Left renal cortex interstitium (tissue), 4 donors: ENCODE measurements at places on chromosomes 12 and 14. TPM values are rescaled to one million over a fixed set of nuclear protein-coding genes. Genes with fewer than 3 reads are reported as not detected.

Gene ACOT6
- 0.20 TPM for polyA plus RNA-seq

Gene EXOC3L4
- 5.2 TPM for polyA plus RNA-seq

DNA sequence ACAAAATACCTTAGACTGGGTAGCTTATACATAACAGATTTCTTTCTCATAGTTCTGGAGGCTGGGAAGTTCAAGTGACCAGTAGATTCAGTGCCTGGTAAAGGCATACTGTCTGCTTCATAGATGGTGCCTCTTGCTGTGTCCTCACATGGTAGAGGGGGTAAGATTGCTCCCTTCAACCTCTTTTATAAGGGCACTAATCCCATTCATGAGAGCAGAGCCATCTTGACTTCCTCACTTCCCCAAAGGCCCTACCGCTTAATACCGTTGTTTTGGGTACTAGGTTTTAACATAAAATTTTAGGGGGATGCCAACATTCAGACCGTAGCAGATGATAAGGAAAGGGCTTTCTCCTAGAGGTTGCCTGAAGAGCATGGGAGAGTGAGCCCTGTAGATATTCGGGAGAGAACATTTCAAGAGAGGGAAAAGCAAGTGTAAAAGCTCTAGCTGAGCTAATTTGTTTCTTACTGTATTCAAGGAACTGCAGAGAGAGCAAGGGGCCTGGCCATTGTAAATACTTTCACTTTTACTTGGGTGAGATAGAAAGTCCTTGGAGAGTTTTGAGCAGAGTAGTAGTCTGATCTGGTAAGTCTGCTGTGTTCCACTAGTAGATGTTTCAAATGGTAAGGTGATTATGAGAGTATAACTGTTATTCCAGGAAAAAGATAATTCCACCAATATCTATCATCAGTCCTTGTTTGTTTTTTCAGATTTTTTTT lies 27.3 kb downstream of the FRS2 start:
- DNase-seq, result no peak

DNA sequence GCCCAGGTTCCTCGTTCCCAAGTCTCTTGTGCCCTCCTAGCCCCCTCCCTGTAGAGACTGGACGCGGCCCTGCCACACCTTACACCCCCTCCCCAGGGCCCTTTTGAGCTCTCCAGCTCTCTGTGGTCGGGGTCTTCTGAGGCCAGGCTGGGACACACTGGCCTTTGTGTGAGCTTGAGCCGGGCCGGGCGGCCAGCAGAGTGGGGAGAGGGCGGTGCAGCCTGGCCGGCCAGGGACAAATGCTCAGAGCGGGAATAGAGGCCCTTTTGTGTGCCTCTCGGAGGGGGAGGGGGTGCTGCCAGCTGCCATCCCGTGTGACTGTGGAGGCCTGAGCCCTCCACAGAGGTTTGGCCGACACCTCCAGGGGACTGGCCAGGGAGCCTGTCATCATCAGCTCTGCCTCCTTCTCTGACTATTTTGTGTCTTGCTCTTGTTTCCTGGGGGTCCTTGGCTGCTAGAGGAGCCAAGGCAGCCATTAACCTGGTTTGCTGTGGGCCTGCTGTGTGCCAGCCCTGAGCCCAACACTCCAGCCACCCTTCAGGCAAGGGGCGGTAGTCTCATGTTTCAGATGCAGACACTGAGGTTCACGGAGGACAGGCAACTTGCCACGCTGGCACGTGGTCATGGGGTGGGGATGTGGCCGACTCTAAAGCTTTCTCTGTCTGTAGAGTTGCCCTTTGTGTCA lies 13.6 kb downstream of the FAM222A start:
- no peak for DNase-seq

GRCh38 chr14:56341766-56342493 lies 223.7 kb downstream of the PELI2 start:
- no peak for DNase-seq

- no peak for DNase-seq
Measured at GRCh38 chr12:116236148-116236731, 41.3 kb downstream of the MED13L start.

DNA sequence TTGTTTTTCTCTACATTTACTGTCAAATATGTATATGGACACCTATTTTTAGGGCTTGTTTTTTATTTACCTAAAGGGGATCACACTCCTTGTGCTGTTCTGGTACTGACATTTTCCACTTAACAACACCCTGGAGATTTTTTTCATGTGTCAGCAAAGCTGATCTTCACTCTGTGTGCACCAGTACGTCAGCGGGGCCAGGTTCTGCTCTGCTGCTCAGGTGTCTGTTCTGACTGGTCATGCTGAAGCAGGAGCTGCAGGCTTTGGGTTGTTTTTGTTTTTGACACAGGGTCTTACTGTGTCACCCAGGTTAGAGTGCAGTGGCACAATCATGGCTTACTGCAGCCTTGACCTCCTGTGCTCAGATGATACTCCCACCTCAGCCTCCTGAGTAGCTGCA lies 81.9 kb upstream of the CCND2 start:
- no peak for DNase-seq

GRCh38 chr12:63302269-63302940 lies 151.4 kb upstream of the AVPR1A start:
- no peak for DNase-seq

GRCh38 chr14:105067140-105067968 lies 2.1 kb upstream of the GPR132 start:
- DNase-seq, result no peak

Gene SYNE2
- 82.1 TPM for polyA plus RNA-seq

- no peak for DNase-seq
Measured at GRCh38 chr14:87944987-87945604, 47.9 kb downstream of the GALC start.

Gene BBS10
- polyA plus RNA-seq, result 32.8 TPM

DNA sequence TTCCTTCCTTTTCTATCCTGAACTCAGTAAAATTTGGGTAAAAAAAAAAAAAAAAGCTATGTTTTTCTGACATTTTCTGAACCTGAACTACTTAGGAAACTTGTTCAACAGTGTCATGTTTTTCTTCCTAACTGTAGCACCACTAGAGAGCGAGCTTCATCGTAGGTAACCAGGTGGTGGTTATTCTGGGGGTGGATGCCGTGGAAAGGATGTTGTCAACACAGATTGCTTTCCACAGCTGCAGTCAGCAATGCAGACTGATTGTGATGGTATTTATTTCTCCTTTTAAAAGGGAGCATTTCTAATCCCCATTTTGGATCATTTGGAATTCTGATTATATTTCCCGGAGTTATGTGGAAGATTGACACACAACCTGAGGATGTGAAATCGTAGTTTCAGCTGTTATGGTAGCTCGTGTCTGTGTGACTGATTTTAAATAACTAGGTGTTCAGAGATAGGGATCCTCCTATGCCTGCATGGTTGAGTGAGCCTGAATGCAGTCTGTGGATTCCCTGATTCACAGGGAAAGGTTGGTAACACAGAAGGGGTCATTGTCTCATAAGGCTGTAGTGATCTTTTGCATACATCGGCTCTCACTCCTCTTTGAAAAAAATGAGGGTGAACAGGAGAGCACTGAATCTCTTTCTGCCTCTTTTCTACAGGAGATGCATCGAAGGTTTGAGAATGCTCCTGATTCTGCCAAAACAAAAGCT lies 113.2 kb downstream of the ERC1 start:
- no peak for DNase-seq

Gene SPTB
- 14.2 TPM for polyA plus RNA-seq

GRCh38 chr14:100660498-100660881 lies 66.2 kb upstream of the DLK1 start:
- DNase-seq, result no peak

GRCh38 chr12:109600481-109600880 lies 26.9 kb downstream of the MVK start:
- no peak for DNase-seq

- DNase-seq, result no peak
Measured at GRCh38 chr14:74155287-74155686, 70.5 kb downstream of the LIN52 start.

GRCh38 chr14:93685121-93685895 lies 103.0 kb downstream of the PRIMA1 start:
- DNase-seq, result no peak

DNA sequence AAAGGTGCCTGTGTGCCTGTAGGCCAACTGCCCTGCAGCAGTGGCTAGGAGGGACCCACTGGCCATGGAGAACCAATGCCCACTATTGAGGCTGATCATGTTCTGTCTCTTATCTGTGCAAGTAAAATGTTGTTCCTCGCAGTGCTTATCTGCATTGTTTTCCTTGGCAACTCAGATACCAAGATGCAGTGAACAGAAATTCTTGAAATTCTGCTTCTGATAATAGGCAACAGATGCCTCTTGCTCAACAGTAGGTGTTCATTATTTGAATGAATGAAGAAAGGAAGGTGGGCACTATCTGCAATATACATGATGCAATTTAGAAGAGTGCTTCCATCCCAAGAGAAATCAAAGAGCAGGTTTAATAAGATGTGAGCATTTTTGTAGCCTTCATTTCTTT lies 232.2 kb downstream of the NUAK1 start:
- no peak for DNase-seq

Gene PZP
- polyA plus RNA-seq, result 0.55 TPM

Gene SLC6A12
- polyA plus RNA-seq, result 18.4 TPM

- DNase-seq, result no peak
Measured at GRCh38 chr12:10048526-10048925, 18.0 kb downstream of the CLEC9A start.

- DNase-seq, result no peak
Measured at GRCh38 chr12:124663771-124664366, 96.5 kb upstream of the NCOR2 start.

Gene TMEM30B
- 15.1 TPM for polyA plus RNA-seq

GRCh38 chr12:124073356-124074035 lies 100.5 kb downstream of the ZNF664 start:
- DNase-seq, result no peak

DNA sequence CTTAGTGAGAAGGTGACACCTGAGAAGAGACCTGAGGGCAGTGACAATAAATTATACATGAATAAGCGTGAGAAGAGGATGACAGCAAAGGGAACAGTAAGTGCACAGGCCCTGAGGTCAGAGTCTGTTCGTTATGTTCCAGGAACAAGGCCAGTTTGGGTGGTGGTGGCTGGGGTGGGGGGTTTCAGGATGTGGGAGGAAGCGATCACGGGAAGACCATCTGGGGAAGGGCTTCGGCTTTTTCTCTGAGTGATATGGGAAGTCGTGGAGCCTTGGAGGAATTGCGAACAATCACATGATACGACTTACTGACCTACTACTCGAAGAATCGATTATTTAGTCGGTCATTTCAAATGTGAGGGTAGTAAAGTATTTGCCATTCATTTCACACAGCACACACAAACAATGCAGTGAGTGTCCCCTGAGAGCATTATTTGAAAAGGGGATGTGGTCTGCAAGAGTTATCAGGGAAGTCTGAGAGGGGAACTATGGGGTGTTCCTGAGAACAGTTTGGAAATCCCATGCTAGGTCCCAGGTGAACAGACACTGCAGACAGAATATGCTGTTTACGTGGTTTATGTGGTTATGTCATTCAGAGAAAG lies 94.7 kb downstream of the SLC38A1 start:
- no peak for DNase-seq

- peak; percentile 40 for DNase-seq
Measured at GRCh38 chr12:95582230-95583058, 31.2 kb upstream of the USP44 start.

DNA sequence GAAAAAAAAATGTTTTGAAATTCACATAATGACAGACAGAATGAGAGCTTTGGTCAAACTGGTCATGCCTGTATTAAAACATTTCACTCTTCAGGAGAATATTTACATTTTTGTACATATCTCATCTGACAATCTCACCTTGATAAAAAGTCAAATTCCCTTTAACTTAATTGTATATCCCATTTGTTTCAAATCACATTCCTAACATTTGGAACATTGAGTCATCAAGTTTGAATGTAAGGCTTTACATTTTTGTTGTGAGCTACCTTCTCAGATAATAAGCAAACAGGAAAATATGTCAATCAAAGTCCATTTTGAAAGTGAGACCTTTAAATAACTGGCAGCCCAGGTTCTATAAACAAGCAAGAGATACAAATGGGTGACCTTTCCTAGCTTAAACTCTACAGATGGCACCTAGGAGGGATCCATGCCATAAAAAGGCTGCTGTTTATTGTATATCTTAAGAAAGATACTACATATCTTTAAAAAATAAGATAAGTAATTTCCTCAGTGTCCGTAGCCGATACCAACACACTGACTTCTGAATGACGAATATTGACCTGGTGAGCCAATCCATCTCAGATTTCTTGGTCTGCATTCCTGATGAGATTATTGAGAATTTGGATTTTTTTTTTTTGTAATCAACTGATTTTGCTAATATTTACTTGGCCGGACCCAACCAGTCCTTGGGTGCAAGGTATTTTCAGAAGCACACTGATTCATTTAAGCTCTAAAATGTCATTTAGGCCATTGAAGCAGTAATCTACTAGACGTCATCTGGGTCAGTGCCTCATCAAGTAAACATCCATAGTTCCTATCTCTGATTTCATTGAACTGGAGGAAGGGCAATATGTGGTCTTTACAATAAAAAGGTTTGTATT lies 259.6 kb downstream of the BTG1 start:
- no peak for DNase-seq

DNA sequence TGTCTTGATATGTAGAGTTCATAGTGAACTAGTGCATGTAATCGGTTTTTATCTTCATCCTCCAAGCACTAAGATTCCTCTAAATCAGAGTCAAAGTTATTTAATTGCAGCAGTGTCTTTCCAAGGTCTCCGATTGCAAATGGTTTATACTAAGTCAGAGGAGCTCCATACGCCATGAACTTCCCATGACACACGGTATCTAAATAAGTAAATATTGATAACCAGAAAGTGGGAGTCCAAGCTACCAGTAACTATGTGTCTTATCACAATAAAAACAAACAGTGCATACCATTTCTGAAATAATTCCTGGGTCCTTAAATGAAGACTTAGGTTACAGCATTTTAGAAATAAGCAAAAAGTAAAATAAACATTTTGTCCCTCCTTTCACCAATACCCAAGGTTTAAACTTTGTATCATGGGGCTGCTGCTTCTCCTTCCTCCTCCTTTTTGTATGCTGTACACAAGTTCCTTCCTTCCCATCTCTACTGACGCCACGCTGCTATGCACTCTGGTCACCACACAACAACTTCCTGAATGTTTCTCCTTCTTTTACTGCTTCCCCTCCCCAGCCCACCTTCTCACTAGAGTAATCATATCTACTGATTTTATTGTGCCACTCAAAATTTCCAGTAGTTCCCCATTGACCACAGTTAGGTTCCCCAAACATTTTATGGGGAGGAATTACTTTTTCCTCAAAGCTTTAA lies 10.7 kb downstream of the NR1H4 start:
- no peak for DNase-seq

DNA sequence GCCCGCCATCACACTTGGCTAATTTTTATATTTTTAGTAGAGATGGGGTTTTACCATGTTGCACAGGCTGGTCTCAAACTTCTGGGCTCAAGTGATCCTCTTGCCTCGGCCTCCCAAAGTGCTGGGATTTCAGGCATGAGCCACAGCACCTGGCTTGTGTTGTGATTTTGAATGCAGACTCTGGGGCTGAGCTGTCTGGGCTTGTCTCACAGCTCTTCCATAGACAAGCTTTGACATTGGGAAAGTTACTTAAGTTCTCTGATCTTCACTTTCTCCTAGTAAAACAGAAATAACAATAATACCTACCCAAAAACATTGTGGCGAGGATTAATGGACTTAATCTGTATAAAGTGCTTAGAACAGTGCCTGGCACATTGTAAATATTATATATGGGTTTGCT lies 36.0 kb downstream of the TMBIM6 start:
- DNase-seq, result no peak

- no peak for DNase-seq
Measured at GRCh38 chr14:65329911-65330310, 82.6 kb upstream of the FUT8 start.

Gene FBLN5
- 144 TPM for polyA plus RNA-seq

Gene NXPH4
- 6.2 TPM for polyA plus RNA-seq

GRCh38 chr12:99713946-99714520 lies 66.5 kb downstream of the GARIN6 start:
- DNase-seq, result no peak
